HuH-7.5 (cell line): ENCODE measurements at places on chromosomes 2 and 18.

DNA sequence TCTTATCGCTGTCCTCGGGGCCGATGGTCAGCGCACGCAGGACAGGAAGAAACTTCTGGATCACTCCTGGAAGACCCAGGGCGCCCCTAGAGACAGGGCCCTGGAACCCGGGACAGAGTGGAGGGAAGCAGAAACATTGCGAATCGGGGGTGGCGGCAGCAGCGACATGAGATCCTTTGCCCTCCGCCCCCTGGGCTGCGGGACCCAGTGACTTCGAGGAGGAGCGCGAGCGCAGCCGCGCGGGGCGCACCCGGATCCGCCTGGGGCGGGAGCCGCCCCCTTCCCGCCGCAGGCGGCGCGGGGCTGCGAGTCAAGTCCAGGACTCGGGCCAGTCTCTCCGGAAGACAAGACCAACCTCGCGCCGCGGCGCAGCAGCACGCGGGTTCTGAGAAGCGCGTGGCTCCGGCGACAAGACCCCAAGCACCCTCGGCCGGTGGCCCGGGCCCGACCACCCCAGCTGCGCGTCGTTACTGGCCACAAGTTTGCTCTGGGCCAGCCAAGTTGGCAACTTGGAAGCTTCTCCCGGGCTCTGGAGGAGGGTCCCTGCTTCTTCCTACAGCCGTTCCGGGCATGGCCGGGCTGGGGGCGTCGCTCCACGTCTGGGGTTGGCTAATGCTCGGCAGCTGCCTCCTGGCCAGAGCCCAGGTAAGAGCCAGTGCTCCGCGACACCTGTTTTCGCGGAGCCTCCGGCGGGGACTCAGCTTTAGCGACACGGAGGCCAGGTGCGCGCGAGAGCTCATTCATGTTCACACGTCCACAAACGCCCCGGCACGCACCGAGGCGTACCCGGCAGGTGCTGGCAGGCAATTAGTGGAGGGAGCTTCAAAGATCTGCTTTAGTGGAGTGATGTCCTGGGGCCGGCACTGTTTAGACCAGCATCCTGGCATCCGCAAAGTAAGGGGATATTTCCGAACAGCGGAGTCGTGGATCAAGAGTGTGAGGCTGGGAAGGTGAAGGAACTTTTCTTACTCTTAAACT lies at the start of gene PTH2R:
TSS of gene PTH2R (plus strand) at position 319 of the 978 bp plus-strand sequence. CDS start at position 571, 252 bp downstream.
- no peak for DNase-seq

GRCh38 chr2:232979871-232980461 lies 33.1 kb downstream of the NGEF start:
- DNase-seq, result no peak

DNA sequence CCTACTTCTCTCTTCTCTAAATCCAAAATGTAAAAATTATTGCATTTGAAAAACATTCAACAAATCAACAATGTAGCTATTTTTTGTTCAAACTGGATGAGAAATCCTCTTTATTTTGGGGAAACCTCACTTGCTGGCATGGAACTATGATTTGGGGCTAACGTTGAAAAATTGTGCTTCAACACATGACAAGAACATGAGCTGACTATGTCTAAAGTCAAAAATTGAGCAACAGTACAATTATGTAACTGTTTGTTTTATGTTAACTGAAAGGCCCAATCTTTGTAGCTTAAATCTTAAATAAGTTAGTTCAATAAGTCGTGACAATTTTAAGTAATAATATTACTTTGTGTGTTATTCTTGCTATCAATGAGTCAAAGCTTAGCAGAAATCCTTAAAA lies 67.3 kb downstream of the TMEFF2 start:
- no peak for DNase-seq

- DNase-seq, result no peak
Measured at GRCh38 chr18:38413193-38413592, 847.6 kb upstream of the CELF4 start.

GRCh38 chr18:35107216-35107615 lies 66.0 kb downstream of the MAPRE2 start:
- no peak for DNase-seq

GRCh38 chr18:66729442-66730239 lies 125.8 kb upstream of the CDH19 start:
- no peak for DNase-seq

GRCh38 chr2:233976690-233977294 lies 59.6 kb downstream of the TRPM8 start:
- peak; percentile 44 for DNase-seq

- no peak for DNase-seq
Measured at GRCh38 chr2:213185147-213185822, 33.9 kb upstream of the IKZF2 start.

DNA sequence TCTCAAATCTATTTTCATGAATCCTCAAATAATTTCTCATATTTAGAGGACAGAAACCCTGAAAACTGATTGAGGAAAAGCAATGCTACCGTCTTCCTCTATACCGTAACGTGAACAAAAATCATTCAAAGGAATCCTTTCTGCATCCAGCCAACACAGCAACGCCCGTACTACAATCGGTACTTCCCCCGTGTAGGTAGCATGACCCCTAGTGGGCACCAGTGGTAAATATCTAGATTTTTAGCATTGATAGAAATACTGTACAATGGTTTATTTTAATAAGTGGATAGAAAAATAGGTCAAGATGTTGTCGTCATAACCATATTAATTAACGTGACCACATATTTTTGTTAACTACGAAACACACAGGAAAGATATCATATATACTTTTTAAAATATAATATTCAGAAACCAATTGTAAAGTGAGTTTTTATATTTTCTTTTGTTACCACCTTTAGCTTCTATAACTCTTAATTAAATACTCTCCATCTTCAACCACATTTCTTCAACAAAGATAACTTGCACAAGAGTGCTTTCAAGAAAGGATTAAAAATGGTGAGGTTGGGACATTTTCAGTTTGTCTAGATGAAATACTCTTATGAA lies 194.1 kb downstream of the SS18 start:
- peak; percentile 5 for DNase-seq

GRCh38 chr2:232929303-232930058 lies 59.4 kb downstream of the SNORC start:
- no peak for DNase-seq

DNA sequence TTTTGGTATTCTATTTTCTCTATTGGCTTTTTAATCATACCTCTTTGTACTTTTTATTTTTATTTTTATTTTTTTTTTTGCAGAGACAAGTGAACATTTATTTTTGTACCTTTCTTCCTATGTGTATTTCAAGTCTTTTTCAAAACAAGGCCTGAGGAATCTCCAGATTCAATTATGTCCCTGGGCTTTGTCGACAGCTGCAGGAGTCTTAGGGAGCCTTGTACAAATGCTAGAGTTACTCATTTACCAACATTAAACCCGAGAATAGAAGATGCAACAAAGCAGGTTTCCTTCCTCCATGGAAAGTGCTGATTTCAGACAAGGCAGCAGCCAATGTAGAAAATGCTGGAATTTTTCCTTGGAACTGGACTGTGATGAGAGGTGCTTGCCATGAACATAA lies 242.8 kb downstream of the TNS1 start:
- DNase-seq, result no peak

DNA sequence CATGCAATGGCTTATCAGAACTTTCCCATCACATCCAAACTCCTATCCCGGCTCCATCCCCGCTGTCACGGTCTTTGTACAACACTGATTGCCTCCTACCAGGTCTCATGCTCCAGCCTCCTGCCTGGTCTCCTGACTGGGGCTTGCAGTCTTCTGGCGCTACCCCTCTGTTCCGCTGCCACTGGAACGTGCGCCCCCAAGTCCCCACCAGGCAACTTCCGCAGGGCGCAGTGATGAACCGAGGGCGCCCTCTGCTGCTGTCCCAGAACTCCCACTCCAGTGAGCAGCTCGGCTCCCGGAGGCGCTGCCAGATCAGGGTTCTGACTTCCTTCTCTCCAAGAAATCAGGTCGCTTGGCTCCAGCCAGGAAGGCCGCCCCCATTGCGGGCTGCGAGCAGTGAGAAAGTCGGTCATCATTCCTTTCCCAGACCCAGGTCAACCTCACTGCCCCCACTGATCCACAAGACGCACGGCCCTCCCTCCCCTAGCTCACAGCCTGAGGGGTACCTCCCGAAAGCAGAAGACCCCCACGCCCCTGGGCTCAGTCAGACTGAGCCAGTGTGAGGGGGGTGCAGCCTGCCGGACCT lies 43.9 kb upstream of the RAB11FIP5 start:
- DNase-seq, result peak; percentile 47

GRCh38 chr2:226802573-226802972 lies 3.0 kb upstream of the IRS1 start:
- no peak for DNase-seq

DNA sequence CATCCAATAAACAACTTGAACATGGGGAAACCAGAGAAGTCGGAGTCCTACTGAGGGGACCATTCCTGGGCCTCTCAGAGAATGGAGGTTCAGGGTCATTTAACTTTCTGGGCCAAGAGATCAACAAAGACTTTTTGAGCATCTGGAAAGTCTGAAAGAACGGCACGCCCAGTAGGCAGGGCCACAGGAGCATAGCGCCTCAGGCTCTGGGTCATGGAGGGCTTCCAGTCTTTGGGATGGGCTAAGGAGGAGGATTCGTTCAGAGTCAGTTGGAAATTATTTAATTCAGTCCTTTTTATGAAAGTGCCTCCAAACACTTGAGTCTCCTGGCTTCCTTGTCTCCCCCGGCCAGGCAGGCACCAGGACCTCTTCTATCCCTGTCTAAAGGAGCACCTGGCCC lies 101.1 kb upstream of the GLI2 start:
- no peak for DNase-seq

- no peak for DNase-seq
Measured at GRCh38 chr2:207823865-207824264, 54.2 kb upstream of the FZD5 start.

- DNase-seq, result no peak
Measured at GRCh38 chr2:197674591-197674990, 796 bp downstream of the RFTN2 start.

DNA sequence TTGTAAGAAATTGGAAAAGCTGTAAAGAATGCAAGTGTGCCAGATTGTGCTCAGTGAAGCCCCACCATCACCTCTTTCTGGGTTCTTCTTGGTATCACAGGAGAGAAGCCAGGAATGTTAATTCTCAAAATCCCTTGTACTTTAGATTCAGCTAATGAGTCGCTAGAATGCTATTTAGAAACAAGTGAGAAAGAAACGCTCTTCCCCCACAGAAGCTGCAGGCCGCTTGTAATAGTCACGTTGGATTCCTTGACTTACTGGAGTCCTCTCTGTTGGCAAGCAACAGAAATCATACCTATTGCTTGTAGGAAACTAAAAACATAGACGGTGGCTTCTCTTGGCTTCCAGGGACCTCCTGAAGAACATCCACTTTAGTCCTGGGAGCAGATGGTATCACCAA lies 375.6 kb upstream of the LRATD1 start:
- no peak for DNase-seq

DNA sequence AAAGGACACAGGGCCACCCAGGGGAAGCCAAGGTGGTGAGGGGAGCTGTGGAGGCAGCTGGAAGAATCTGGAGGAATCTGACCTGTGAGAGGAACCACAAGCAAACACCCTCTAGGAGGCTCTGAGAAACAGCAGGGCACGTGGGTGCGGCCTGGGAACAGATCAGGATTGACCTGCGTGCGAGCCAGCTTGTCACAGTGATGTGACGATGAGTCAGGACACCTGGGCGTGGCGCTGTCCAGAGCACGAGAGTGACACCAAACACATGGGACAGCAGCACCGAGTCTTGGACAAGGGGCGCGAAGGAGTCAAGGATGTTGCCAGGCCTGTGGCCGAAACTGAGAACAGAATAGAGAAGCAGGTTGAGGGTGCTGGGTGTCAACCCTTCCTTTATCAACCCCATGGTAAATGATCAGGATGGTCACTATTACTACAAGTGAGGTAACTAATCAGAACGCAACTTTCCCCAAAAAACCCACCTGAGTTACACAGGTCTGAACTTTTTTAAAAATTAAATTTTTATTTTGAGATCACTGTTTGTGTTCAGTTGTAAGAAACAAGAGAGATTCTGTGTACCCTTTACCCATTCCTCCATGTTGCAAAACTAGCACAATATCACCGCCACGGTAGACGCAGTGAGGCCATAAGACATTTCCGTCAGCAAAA lies 637 bp upstream of the SFT2D3 start:
- peak; percentile 93 for DNase-seq

DNA sequence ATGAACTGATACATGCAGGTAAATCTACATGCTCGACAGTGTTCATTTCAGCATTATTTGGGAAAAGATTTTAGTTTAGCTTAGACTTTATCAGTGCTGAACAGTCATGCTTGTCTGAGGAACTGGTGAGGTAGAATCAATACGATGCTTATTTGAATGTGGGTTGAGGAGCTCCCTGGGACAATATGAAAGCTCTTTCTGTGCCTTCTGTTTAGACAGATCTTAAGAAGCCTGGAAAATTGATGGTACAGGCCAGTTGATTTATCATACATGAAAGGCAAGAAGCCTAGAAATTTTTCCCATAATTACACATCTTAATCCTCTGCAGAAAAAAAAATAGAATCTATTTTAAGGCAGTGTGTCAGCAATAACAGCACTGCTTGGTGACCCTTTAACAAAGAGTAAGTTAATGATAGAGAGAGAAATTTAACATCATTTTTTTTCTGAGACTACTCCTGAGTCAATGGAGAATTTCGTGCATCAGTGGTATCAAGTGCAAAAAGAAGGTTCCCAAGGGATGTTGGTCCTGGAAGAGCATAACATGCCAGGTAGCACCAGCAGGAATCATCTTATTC lies 252.2 kb upstream of the CDH20 start:
- no peak for DNase-seq

GRCh38 chr18:48866856-48867255 lies 83.9 kb downstream of the SMAD7 start:
- no peak for DNase-seq

GRCh38 chr2:241232736-241233575 lies 44.5 kb downstream of the ANO7 start:
- DNase-seq, result no peak

DNA sequence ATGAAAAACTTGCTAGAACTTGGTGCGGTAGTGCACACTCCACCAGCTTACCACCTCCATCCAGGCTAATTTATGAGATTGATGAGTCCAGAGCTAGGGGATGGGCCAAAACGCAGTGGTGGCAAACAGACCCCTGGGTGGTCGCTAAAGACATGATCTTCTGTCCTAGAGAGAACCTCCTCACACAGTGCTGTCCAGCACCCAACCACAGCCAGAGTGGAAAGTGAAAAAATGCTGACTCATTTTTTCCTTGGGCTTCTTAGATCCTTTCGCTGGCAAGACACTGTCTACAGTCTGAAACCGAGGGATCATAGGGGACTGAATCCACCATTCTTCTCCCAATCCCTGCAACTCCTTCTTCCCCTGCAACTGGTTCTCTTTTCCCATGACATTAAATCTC lies 4.1 kb downstream of the ANTXR1 start:
- no peak for DNase-seq

DNA sequence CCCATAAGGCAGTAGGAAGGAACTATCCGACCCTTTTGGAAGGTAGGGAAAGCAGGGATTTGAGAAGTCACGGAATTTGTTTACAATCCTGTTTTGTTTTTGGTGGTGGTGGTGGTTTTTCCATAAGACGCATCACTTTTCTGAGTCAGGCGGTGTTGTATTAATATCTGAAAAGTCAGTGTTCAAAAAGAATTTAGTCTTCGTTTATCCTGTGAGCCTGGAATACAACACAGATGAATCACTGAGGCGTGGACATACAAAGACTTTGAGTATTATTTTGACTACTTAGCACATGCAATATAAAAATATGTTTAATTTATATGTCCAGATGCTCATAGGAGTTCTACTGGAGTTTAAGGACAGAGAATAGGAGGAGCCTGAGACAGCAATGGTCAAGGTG lies 785 bp downstream of the ZNF892 start:
- no peak for DNase-seq
